Gastrocnemius medialis (tissue), 4 donors: ENCODE measurements at places on chromosomes 13 and 19. TPM values are rescaled to one million over a fixed set of nuclear protein-coding genes. Genes with fewer than 3 reads are reported as not detected.

The STXBP2 gene
- total RNA-seq = 3.7 TPM

The DAND5 gene
- total RNA-seq = not detected

The GPR18 gene
- total RNA-seq = not detected

The GSX1 gene
- not detected for total RNA-seq

The AMER2 gene
- total RNA-seq = not detected

The KLK2 gene
- not detected for total RNA-seq

The RASIP1 gene
- total RNA-seq = 3.4 TPM

The ZNF583 gene
- total RNA-seq = 3.5 TPM

The RFPL4A gene
- not detected for total RNA-seq

The KANK3 gene
- total RNA-seq = 13.7 TPM

The SIGLECL1 gene
- not detected for total RNA-seq

The SWSAP1 gene
- total RNA-seq = 1.7 TPM
